Neural crest cell (in vitro differentiated cells): ENCODE measurements at places on chromosomes 7 and 10. TPM values are rescaled to one million over a fixed set of nuclear protein-coding genes. Genes with fewer than 3 reads are reported as not detected.

CXCL12 gene
- total RNA-seq = 3.6 and 4.0 TPM in 2 replicates

ZNF365 gene
- 1.0 and 1.1 TPM in 2 replicates for total RNA-seq

PITX3 gene
- not detected in 2 replicates for total RNA-seq

CCNY gene
- total RNA-seq = 57.0 and 63.1 TPM in 2 replicates

CLIP2 gene
- 24.0 and 26.5 TPM in 2 replicates for total RNA-seq

SRI gene
- 143 and 153 TPM in 2 replicates for total RNA-seq

- DNase-seq = peak; percentile 58
These were observed 328.9 kb downstream of the PRPF18 start for GRCh38 chr10:13915710-13916109.

DNA sequence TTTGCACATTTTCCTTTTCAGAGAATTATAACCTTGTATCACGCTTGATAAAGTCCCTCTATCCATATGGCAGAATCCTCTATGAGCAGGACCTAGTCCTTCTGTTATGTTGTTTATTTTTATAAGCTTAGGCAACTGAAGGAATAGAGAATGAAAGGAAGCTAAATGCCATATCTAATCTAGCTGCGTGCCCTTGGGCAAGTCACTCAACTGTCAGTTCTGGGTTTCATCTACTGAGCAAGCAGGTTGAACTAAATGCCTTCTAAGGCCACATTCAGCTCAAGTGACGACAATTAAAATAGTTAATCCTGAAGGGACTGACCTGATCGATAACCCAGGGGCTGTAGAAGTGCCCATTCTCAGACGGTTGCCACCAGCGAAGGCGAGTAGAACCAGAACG lies 93.9 kb upstream of the SLC26A5 start:
- DNase-seq = no peak

GRCh38 chr7:50336894-50337703 lies 32.6 kb downstream of the IKZF1 start:
- no peak for DNase-seq

- DNase-seq = no peak
These were observed 2.7 kb upstream of the TMEM254 start for GRCh38 chr10:80075781-80076180.

DNA sequence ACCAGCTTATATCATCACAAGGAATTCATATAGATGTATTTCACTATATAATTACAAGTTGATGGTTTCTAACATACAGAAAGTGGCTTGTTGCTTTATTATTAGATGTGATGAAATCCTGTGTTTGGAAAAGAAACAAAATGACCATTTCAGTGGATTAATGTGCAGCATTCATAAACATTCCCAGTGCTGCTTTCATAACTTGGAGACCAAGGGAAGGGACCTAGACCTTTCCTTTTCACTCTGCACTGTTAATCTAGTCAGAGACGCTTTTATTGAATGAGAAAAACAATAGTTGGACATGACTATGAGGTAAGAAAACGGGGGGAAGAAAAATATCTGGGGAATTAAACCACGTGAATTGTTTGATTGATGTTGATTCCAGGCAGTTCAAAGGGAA lies 160.0 kb downstream of the HDAC9 start:
- no peak for DNase-seq

DNA sequence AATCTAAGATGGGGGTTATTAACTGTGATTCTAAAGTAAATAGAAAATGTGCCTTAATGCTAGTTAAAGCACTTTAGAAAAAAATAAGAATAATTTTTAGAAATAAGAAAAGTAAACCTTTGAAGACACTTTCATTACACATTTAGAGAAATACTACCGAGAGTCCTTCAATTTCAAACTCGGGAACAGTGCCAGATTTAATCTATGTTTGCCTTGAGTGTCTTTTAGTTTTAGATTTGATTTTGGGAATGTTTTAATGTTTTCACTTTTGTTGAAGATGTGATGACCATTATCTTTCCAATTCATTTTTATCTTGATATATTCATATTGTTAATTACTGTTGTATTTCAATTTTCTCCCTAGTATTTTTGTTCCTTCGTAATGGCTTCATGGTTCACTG lies 592.7 kb upstream of the MGMT start:
- no peak for DNase-seq

DNA sequence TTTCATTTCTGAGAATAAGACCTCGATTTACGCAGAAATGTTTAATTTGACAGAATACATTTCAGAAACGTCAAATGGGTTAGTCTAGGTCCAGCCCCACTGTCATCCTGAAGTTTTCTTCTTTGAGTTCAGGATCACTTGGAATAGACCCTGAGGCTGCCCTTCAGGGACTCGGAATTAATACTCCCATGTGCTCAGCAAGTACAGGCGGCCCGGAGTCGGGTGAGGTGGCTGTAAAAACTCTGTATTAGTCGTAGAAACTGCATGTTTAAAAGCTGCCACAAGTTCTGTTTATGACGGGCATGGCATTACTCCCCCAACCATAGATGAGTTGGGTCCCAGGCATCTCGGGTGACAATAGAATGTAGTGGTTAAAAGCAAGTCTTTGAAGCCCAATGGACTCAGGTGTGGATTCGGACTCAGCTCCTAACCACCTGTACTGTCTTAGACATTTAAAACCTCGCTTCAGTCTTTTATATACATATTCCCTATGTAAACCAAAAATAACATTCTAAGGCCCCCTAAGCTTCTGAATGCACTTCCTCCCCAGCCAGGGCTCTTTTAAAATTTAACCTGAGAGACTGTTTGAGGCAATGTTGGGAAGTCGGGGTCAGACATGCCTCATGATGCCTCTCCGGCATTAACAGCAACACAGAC lies 216.3 kb downstream of the ADARB2 start:
- no peak for DNase-seq

DNA sequence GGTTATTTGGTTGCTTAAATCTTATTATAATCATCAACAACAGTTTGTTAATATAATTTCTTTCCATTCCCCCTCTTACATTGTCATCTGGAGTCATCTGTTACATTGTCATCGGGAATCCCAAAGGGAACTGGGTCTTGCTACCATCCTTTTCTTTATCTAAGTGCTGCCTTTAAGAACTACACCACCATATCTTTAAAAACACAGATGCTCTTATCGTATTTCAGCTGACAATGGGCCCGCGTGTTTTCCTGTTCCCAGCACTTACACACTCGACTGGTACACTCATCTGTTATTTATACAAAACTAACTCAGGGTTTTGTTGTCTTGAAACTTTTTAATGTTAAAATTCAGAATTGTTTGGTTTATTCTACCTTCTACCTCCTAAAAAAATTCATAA lies 256.2 kb upstream of the MGMT start:
- no peak for DNase-seq

DNA sequence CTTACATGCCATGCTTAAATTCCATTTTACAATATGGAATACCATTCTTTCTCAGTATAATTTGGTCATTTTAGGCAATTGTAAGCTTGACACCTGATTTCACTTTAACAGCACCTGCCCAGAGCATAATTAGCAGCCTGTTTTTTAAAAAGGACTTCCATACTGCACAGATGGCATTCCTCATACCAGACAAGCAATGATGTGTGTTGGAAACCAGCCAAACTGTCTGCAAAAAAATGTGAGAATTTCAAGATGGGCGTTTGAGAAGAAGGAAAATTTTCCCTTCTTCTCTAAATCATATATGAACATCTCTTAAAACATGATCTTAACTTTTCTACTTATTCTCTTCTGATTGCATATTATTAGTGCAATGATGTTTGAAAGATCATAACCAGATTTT lies 40.4 kb upstream of the AGMO start:
- no peak for DNase-seq

DNA sequence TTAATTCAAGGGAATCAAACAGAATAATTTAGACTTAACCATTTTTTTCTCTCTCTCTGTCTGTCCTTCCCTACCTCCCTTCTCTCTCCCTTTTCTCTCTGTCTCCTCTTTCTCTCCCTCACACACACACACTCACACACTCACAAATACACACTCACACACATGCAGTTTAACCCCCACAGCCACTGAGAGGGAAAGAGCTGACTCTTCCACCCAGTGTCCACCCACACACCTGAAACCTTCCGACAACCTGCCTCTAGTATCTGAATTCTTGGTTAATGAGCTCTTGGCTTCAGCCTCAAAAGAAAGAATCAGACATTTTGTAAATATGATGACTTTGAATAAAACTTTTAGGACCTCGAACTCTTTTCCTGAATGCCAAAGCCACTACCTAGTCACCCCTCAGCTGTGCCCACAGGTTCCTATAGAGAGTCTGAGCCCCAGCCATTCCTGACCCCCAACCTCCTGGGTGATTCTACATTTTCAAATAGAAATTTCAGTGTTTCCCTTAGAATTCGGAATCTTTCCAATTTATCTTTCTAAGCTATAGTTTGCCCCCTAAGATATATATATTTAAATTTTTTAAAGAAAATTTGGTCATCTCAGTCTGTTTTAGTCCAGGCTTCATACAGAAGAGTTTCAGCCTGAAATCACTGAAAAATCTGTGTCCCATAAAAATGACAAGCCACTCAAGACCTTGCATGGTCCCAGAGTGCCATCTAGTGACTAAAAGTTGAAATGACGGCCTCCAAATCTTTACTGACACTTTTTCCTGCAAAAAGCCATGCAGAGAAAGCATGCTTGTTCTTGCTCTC lies 202.8 kb downstream of the IPMK start:
- peak; percentile 34 for DNase-seq

GRCh38 chr7:82183634-82184033 lies 259.9 kb downstream of the CACNA2D1 start:
- DNase-seq = no peak

- no peak for DNase-seq
These were observed 164.8 kb downstream of the NRF1 start for GRCh38 chr7:129776362-129776722.

- DNase-seq = no peak
These were observed 291.2 kb downstream of the AUTS2 start for GRCh38 chr7:69889338-69889975.

DNA sequence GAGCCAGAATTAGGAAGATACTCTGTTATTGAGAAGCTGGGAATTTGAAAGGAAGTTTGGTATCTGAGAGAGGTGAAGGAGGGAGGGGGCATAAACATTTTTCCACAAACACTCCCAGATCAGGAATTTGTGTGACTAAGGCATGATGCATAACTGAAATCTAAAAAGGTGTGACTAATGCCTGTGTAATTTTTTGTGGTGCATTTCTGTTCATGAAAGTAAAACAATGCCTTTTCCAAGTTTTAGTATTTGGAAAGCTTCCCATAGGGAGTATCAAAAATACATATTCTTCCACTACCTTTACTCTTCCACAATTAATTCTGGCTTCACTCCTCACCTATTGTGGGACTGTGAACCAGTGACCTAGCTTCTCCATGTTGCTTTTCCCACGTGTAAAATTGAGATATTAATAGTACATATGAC lies 56.4 kb upstream of the CAV2 start:
- no peak for DNase-seq

DNA sequence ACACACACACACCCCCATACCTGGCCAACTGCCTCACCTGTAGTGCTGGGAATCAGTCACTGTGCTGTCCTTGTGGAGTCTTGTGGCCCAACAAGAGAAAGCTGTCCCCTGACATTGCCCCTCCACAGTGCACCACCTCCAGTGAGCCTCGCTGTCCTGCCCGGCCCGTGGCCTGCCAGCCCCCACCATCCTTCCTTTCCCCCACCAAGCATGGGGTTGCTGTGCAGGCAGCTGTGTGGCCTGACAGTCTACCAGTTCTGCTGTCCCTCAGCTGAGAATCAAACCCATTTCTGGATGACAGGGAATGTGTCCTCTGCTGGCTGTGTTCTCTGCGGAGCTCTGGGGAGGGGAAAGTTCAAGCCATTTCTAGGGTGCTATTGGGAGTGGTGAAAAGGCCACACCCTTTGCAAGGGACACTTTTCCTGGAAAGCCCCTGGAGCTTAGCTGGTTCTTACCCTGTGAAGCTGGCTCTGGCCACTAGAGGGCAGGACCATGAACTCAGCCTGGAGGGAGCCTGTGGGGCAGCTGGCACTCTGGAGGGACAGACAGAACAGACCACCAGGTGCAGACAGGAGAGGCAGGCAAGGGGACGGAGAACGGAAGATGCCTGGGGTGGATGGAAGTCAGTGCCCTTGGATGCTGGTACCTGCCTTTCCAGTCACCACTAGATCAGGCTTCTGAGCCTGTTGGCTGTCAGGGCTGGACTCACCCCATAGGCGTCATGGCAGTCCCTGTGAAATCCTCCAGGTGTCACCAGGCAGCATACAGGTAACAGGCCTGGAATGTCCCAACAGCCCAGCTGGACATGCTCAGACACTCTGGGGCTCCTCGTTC lies 10.5 kb upstream of the MTPAP start:
- DNase-seq = peak; percentile 72

GRCh38 chr7:38806912-38807311 lies 102.1 kb downstream of the VPS41 start:
- no peak for DNase-seq

- no peak for DNase-seq
These were observed 93.8 kb downstream of the ADAM12 start for GRCh38 chr10:126294451-126294850.

DNA sequence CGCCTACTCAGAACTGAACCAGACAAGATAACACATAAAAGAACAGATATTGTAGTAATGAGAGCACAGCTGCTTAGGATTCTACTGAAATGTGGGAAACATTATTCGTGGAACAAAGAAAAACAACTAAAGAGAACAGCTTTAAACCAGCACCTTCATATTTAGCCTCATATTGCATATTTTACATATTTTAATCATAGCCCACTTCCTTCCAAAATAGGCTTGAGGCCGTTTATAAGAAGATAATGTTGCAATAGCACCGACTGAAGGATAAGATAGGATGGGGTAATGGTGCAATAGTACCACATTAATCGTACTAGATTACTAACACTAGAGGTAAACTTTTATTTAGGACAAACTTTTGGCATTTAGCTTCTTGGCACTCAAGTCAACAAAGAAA lies 71.3 kb downstream of the KCND2 start:
- DNase-seq = no peak

DNA sequence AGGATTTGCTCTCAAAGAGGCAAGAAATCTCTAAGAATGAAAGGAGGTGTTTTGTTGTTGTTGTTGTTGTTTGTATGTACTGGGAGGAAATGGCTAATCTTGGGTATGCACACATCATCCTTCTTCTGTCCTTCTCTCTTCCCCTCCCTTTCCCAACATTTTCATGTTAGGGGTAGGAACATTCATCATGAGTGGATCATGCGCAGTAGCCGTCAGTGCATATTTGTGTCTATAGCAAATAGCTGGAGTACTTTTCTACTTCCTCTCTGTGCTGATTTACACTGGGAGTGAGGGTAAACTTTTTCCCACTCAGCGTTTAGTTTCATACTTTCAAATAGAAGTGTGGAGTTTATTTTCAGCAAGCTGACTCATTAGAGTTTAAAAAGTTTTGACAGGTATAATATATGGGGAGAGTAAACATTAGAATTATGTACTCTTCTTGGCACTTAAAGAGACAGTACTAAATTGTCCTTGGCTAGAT lies 80.5 kb upstream of the PRKG1 start:
- no peak for DNase-seq
